ENCODE measurements at places on chromosomes 16 and 17.

GRCh38 chr17:28818819-28819221, 23.8 kb downstream of the FAM222B start:
- DNase-seq: no peak

- DNase-seq: no peak
Measured at GRCh38 chr17:15143524-15143923, 121.6 kb downstream of the PMP22 start.

DNA sequence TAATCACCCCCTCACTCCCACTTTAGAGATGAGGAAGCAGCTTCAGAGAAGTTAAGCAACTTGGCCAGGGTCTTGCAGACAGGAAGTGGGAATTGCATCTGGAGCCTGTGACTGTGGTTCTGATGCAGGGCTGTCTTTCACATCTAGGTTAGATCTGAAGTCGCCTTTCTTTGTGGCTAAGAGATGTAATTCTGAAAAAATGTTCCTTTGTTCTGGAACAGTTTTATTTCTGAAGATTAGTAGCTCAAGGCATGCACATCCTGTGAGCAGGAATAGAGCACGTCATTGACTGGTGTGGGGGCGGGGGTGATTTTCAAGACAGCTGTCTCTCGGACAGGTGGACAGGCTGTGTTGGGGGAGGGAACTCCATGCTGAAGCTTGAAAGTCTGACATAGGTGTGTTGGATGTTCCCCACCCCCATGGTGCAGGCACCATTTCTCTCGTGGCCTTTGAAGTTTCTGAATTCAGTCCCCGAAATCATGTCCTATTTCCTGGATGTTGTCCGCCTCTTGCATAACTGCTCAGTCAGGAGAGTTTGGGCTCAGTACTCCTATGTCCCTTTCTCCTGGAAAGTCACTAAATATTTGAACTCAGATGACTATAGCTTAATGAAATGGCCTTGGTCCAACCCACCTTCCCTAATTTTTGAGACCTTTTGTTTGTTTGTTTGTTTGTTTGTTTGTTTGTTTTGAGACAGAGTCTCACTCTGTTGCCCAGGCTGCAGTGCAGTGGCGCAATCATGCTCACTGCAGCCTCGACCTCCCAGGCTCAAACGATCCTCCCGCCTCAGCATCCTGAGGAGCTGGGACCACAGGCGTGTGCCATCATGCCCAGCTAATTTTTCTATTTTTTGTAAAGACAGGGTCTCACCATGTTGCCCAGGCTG, 21.0 kb upstream of the HERPUD1 start:
- DNase-seq: no peak

- no peak for DNase-seq
Measured at GRCh38 chr17:44203731-44204440, 4.2 kb upstream of the ATXN7L3 start.

Data from type B pancreatic cell (in vitro differentiated cells).